ENCODE measurements at places on chromosomes 2 and 18. TPM values are rescaled to one million over a fixed set of nuclear protein-coding genes. Genes with fewer than 3 reads are reported as not detected.

DNA sequence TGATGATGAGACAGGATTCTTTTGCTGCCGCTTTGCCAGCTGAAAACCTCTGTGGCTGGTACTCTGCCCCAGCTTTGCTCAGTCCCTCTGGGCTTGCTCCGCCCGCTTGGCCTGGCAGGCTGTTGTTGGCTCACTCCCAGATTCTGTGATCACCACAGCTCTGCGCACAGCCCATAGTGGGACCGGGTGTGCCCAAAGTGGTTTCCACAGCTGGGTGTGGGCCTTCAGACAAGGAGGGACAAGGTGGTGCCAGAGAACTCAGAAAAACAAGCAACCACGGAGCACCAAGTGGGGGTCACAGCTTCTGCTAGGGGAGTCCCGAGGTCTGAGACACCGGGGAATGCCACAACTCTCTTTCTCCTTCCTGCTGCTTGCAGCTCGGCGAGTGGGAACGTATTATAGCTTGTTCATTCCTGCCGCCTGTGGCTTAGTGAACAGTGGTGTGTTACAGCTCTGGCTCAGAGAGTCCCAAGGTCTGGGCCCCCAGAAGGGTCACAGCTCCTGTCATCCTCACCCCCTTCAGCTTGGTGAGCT is 9.2 kb upstream of the KYNU start:
- DNase-seq, result peak; percentile 78

GRCh38 chr2:38907743-38908562 is 18.3 kb downstream of the ARHGEF33 start:
- no peak for DNase-seq

- no peak for DNase-seq
Observed at GRCh38 chr2:230312638-230313037, 14.4 kb upstream of the SP140L start.

GRCh38 chr2:7709907-7710306 is 792.7 kb downstream of the RNF144A start:
- no peak for DNase-seq

- no peak for DNase-seq
Observed at GRCh38 chr2:153005071-153005730, 286.8 kb downstream of the ARL6IP6 start.

DNA sequence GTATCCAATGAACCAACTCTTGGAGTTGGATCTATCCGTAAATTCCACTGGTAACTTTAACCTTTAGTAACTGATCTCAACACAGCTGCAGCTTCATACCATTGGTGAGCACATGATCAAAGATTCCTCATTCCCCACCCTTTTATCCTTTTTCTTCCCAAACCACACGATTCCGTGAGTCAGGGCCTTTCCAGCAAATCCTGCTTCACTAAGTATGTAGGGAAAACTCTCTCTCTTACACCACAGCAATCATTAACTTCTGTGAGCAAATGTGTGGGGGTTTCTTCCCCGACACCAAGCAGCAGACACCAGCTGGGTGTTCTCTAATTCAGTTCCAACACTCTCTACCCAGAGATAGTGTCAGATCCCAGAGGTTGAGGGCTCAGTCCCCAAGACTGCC is 23.5 kb downstream of the ELP2 start:
- no peak for DNase-seq

DNA sequence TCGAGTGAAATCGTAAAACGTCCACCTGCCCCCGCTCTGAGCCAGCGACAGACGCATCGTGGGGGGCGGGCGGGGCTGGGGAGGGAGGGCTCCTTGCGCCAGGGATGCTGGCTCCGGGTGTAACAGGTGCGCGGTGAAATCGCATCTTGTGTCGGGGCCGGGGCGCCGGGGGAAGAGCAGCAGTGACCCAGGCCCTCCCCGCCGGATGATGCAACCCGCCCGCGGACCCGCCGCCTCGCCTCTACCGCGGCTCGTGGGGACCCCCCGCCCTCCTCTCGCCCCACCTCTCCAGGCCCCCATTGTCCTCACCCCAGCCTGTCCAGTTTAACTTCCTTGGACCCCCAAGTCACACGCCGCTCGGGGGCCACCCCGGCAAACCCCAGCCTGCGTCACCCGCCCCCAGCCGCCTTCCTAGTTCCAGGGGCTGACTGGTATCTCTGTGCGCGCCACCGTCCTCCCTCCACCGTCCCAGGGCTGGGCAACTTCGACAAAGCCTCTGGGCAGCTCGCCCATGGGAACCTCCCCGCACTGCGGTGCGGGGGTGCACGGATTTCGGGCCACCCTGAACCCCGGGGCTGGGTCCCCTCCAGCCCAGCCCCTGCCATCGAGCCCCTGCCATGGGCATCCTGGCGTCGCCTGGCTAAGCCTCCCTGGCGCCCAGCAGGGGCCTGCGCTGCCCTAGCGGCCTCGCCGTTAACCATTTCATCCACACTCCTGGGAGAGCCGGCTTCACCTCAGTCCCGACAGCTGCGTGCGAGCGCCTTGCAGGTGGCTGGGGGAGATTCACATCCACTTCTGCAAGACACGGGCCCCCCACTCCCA is 799 bp upstream of the KIF1A start:
- peak; percentile 47 for DNase-seq

GRCh38 chr18:5309888-5310470 is 14.5 kb upstream of the ZBTB14 start:
- no peak for DNase-seq

DNA sequence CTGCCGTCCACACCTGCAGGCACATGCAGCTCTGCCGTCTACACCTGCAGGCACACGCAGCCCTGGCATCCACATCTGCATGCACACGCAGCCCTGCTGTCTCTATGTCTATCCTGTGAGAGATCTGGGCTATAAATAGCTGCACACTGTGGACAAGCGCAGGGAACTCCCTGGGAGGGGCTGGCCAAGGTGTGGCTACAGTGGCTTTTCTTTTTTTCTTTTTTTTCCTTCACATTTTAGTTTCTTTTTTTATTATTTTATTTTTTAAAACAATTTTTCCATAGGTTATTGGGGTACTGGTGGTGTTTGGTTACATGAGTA is 42.0 kb downstream of the TMEM182 start:
- no peak for DNase-seq

DNA sequence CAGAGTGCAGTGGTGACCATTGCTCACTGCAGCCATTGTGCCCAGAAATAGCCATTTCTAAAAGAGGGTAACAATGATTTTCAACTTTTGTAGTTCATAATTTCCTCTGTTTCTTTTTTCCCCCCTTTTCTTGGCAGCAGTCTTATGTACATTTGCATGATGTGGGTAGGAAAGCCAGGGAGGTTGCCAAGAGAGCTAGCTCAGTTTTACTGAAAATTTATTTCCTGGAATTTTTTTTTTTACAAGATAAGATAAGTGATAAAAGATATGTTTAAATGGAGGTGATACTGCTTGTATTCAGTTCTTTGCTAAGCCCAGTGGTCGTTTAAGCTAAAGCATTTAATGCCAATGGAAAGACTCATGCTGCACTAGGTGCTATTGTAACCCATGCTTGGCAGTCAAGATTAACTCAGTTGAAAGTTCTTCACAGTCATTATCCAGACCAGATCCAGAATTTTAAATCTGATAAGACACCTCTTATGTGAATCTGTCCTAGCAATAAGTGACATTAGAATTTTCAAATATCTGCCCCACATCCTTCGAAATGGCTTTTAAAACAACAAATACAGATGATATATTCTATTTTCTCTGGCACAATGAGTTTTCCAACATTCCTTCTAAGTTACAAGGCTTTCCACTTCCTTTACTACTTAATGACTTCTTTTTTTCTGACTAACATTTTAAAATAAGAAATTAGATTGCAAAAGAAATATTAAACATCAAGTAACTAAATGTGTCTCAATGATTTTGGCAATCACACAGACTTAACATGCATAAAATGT is 4.4 kb upstream of the ATP8B1 start:
- no peak for DNase-seq

GRCh38 chr2:96684883-96685576 is 42.5 kb downstream of the FER1L5 start:
- no peak for DNase-seq

DNA sequence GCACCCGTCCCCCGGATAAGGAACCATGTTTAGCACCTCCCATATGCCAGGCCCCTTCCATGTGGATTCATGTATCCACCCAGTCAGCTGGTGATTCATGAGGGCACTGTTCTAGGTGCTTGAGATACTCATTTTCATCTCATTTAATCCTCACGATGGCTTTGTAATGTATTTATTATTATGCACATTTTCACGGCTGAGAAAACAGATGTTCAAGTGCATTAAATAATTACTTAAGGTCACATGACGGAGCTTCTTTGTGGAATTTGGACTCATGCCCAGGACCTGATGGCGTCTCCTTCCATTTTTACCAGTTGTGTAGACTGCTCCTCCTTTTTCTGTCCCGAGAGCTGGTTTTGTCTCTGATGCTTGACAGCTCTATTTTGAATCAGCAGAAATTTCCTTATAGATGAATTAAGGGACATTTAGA is 72.2 kb upstream of the RBM44 start:
- no peak for DNase-seq

DNA sequence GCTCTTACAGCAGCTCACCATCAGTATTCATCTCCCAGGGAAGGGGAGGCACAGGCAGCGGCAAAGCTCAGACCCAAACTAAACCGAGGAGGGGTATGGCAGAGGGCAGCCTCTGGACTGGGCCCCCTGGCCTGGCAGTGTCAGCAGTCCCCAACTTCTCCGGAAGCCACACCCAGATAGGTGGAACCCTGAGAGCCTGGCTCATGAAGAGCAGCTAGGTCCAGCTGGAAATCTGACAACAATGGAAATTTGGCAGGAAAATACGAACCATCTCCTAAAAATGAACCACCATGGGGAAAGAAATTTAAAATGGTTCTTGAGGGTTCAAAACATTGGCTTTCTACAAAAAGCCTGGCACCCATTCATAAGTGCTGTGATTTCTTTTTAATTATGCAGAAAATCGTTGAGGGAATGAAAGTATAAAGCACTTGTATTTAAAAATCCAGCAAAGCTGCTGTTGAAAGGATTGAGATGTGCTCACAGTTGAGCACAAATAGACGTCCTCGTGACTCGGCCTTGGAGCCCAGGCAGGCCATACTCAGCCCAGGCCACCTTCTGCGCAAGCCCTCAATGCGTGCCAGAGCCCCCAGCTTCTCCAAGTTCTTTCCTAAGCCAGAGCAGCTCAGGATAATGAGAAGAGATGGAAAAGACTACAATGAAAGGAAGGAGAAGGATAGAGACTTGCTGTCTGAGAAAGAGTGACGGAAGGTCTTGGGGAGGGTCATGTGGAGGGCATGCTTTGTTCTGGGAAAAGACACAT is 93.0 kb downstream of the COL6A3 start:
- peak; percentile 81 for DNase-seq

GRCh38 chr18:55322178-55322735 is 265.7 kb downstream of the TCF4 start:
- DNase-seq, result peak; percentile 88

DNA sequence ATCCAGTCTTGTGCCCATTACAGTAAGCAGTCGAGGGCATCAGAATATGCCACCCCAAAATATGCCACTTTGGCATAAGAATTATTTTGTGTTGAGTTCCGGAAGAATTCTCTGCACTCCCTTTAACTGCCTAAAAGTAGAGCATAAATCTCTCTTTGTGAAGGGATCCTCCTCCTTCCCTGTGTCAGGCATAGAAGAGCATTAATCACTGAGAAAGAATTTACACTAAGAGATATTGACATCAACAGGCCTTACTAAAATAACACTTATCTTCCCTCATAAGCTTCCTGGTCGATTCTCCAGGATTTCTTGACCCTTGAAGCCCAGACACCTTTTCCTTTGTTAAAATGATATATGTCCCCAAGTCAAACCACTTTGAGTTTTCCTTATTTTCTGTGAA is 27.6 kb upstream of the KYNU start:
- DNase-seq, result no peak

DNA sequence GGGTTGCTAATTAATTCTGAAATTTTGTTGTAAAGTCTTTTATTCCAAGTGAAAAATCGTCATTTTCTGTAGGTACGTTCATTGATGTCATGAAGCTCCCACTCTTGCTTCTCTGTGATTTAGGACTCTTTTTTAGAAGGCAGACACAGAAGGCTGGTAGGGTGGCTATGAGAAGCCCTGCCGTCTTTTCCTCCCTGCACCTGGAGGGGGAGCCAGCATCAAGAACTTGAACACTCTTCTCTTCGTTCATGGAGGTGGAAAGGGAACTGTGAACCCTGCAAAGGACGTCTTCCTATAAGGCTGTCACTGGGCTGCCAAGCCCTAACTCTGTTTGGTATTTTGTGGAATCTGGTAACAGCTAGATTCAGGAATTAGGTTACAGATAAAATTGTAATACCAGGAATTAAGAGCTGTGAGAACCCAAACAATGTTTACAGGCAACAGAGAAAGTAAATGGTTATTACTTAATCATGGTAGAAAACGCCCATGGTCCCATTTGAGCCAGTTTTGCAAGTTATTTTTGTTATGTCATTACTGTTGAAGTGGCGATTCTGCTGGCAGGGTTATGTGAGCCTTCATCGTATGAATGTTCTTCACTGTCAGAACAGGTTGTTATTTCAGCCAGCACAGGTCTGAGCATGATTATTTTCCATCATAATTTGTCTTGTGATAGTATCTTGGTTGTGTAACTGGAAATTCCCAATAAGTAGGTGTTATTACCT is 112.2 kb downstream of the OSBPL6 start:
- DNase-seq, result no peak

DNA sequence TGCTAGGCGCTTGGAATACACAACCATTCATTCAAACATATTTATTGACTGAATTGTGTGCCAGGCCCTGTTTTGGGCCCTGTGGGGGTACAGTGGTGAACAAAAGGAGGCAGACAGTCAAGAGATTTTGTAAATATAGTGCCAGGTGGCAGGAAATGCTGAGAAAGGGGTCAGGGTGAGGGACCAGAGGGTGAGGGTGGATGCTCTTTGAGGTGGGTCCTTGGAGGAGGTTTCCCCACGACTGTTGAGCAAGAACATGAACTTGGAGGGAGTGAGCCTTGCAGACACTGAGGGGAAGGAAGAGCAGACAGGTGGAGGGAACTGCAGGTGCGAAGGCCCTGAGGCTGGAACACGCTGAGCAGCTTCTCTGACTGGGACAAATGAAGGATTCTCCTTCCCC is 40.7 kb downstream of the ODC1 start:
- DNase-seq, result no peak

DNA sequence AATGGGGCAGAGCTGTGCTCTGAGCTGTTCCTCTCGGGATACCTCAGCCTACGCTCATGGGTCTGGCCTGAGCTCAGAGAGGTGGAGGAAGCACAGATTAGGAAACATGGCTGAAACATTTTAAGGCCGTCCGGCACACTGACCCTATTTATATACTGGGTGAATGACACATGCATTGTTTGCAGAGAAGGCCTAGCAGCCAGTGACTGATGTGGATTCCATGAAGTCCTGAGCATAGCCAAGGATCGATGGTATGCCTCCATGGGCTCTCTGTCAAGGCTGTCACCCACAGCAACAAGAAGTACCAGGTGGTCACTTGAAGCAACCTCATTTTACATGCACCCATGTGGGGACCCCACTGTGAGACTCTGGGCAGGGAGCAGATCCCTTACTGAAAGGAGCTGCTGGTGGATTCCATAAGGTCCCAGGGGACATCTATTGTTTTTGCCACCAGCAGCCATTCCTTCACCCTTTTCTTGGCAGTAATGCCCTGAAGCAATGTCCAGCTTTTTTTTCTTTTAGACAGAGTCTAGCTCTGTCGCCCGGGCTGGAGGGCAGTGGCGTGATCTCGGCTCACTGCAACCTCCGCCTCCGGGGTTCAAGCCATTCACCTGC is 8.4 kb downstream of the PTMA start:
- no peak for DNase-seq

Gene RBKS
- total RNA-seq, result 4.0 TPM

Gene MAP3K19
- not detected for total RNA-seq

Gene CTAGE1
- not detected for total RNA-seq

Gene PLGLB2
- 2.0 TPM for total RNA-seq

Gene TCF7L1
- 9.3 TPM for total RNA-seq

Gene RAB27B
- 0.08 TPM for total RNA-seq

Gene KCNG2
- total RNA-seq, result not detected

Gene ANKRD62
- not detected for total RNA-seq

Gene UGT1A8
- total RNA-seq, result not detected
